ENCODE measurements at places on chromosomes 2 and 18.

DNA sequence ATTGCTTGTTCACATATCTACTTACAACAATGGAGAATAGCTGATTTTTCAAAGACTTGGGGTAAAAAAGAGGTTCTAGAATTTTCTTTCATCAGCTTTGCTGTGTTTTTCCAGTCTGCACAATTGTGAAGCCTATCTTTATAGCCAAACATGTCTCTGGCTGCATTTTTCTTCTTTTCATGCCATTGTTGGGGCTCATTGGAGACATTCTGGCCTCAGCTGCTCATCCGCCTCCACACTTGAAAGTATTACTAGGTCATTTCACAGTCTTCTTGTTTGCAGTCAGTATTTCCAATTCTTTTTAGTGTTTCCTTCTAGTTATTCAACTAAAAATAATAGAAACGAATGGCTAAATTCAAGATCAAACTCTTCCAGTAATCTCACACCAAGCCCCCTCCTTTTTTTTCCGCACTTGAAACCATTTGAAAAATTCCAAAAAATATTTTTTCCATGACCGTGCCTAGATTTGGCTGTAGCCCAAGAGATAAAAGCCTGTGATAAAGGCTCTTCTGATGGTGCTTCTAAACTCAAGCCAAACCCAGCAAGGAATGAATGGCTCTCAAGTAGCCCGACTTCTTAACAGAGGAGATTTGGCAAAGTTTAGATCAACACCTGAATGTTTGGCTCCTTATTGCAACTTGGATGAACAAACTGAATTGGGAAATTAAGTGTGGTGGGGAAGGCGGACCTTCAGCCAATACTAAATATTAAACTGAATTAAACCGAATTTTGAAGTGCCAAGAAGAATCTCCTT lies 103.4 kb downstream of the NRP2 start:
- no peak for DNase-seq

- no peak for DNase-seq
Observed at GRCh38 chr2:217277646-217278398, 418.0 kb upstream of the TNP1 start.

- DNase-seq, result no peak
Observed at GRCh38 chr2:67642046-67642382, 244.9 kb downstream of the ETAA1 start.

DNA sequence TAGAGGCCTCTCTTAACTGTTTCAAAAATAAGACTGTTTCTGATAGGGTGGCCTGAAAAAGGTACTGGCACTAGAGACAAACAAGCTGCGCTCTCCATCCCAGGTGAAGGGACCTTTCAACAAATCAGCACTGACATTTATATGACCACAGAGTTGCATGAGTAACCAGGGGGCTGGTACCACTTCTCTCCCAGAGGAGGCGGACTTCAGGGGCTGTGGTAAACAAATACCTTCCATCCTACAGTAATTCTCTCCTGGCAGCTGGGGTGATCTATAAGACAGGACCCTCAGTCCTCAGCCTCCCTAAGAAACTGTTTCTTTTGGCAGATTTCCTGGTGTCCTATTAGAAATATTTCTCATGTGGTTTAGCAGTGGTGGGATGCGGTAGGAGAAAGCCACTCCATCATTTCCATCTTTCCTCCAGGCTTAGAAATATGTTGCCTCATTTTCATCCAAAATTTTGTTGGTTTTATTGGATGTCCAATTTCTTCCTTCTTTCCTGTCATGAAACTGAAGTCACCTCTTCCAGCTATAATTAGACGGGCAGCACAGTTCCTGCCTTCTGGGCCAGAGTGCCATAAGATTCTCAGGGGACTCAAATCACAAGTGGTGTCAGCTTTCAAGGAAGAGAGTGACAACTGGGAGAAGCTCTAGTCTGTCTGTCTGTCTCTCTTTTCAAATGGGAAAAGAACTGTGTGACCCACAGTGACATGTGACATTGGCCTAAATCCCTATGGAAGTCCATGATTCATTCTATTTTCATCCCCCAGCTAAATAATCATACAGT lies 96.4 kb downstream of the CYRIA start:
- DNase-seq, result no peak

DNA sequence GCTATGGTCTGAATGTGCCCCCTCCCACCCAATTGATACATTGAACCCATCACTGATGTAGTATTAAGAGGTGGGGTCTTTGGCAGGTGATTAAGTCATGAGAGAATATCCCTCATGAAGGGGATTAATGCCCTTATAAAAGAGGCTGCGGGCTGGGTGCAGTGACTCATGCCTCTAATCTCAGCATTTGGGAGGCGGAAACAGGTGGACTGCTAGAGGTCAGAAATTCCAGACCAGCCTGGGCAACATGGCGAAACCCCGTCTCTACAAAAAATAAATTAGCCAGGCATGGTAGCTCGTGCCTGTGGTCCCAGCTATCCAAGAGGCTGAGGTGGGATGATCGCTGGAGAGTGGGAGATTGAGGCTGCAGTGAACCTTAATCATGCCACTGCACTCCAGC lies 14.3 kb downstream of the POLR2D start:
- no peak for DNase-seq

GRCh38 chr2:8676921-8677645 lies 4.8 kb upstream of the ID2 start:
- peak; percentile 32 for DNase-seq

- no peak for DNase-seq
Observed at GRCh38 chr18:50717563-50717962, 102.3 kb downstream of the MRO start.

GRCh38 chr18:50862401-50862800 lies 16.5 kb upstream of the ME2 start:
- peak; percentile 40 for DNase-seq

DNA sequence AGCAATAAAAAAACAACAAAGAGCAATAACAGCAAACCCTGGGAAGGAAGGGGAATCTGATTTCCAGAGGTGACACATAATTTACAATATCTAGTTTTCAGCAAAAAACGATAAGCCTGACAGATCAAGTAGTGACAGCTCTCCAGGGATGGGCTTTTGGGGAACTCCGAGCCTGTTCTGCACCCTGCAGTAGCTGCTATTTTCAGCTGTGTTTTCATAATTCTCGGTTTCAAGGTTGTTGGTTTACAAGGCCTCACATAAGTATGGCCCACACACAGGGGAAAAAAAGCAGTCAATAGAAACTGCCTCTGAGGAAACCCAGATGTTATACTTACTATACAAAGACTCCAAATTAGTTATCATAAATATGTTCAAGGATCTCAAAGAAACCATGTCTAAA lies 67.7 kb upstream of the CTLA4 start:
- DNase-seq, result no peak

GRCh38 chr2:49004036-49004626 lies 150.2 kb downstream of the FSHR start:
- DNase-seq, result no peak

DNA sequence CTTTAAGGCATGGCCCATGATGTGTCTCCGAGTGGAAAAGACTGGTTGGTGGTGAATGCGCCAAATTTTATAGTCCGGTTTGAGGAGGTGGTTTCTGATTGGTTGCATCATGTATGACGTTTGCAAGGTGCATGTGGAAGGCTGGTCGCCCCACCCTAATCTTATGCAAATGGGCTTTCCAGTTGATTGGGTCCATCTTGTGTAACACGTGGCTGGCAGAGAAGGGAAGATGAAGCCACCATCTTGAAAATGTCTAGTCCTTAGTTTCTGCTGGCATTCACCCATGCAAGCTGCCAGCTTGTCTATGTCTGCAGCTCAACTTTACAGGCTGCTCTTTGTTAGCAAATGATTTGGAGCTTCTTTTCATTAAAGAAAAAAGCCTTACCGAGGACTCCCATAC lies 132.2 kb downstream of the PIK3C3 start:
- peak; percentile 5 for DNase-seq

DNA sequence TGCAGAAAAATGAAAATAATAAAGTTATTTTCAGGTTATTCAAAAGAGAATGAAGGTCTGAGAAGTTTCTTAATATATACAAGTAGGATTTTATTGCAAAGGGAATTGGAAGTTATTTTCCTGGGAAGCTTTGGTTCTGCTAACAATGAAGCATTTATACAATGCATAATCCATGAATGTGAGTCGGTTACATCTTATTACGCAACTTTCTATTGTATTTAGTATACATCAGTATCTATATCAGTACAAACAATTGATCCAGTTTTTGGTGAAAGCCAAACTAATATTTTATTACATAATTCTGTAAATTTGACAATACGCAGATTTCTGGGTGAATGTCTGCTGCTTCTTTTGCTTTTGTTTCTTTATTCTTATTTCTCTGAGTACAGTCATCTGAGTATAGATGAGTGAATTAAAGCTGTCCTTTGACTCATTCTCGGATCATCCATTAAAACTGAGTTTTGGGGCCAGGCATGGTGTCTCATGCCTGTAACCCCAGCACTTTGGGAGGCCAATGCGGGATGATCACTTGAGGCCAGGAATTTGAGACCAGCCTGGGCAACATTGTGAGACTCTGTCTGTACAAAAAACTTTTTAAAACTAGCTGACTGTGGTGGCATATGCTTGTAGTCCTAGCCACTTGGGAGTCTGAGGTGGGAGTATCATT lies 108.5 kb downstream of the SOCS6 start:
- DNase-seq, result no peak

DNA sequence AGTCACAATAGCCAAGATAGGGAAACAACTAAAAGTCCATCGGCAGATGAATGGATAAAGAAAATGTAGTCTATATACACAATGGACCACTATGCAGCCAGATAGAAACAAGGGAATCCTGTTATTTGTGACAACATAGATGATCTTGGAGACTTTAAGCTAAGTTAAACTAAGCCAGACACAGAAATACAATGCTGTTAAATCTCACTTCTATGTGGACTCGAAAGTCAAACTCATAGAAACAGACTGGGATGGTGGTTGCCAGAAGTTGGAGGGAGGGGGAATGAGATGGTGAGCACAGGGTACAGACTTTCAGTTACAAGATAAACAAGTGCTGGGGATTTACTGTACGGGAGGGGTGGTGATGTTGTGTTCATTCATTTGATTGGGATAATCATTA lies 5.4 kb upstream of the CNDP1 start:
- DNase-seq, result no peak

GRCh38 chr2:12006850-12007249 lies 260.4 kb downstream of the LPIN1 start:
- no peak for DNase-seq

DNA sequence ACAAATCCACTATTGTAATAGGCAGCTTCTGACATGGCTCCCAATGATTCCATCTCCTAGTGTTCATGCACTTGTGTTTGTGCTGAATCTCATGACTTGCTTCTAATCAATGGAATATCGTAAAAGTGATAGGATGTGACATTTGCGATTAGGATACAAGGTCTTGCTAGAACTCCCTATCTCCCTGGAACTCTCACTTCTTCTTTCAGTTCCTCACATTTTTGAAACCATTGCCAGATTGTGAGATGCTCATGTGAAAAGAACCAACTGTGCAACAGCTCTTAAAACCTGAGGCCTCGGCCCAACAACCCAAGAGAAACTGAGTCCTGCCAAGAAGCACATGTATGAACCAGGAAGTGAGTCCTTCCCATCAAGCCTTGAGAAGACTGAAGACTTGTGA lies 226.9 kb upstream of the DTNA start:
- DNase-seq, result no peak

DNA sequence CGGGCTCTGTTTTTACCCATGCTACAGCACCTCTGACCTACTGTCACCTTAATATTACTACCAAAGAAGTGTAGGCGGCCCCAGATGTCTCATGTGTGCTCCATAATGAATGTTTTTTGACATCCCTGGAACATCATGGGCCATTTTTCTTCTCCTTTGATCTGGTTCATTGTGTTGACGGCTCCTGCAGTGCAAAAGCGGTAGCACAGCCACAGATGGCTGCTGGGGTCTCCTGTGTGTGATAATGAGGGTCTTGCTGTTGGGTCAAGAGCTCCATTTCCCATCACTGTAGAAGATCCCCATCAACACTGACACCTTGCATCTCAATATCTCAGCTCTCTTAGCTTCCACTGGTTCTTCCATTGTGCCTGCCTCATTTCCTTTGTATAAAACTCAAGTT lies 95.0 kb downstream of the CDH20 start:
- DNase-seq, result no peak

- DNase-seq, result no peak
Observed at GRCh38 chr2:179843541-179843940, 17.9 kb downstream of the ZNF385B start.

- DNase-seq, result no peak
Observed at GRCh38 chr2:70513738-70514137, 39.9 kb downstream of the TGFA start.

DNA sequence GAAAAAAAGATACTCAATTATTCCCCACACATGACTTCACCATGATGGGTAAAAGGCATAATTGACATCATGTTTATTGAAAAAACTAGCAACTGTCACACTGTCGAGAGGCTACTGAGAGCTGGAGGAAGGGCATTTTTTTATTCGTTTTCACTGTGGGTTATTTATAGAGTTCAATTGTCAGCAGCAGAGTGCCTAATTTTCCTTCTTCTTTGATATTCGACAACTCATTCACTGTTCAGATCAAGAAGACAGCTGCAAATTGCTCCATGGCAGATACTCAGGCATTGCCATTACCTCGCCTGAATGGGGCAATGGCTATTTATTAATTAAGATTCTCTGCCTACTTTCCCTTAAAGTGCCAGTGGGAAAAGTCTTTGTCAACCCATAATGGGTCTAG lies 197.5 kb upstream of the NRP2 start:
- no peak for DNase-seq

DNA sequence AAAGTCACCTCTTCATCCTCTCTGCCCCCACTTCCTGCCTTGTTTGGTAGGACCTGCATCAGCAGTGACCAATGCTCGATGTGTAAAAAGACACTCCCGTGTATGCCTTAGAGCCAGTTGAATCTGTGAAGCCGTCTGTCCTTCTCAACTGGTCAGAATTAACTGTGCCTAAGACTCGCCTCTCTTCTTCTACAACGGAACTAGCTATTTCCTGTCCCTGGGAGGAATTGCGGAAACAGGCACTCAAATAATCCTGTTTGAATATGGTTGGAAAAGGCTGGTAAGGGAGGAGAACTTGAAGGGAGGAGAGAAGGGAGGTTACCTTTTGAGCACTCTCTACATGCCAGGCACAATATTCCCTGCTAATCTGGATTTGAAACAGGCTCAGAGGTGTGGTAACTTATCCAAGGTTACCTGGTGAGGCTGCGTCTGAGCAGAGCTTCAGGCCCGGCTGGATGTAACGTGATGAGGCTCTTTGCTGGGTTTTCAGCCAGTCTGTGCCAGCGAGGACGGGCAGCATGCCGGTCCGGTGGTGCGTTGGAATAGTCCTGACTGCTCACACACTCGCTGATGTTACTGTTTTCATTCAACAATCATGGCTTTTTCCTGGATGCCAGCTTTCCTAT lies 127.0 kb downstream of the FAM168B start:
- DNase-seq, result no peak

- no peak for DNase-seq
Observed at GRCh38 chr18:73296686-73297085, 428.9 kb upstream of the NETO1 start.

DNA sequence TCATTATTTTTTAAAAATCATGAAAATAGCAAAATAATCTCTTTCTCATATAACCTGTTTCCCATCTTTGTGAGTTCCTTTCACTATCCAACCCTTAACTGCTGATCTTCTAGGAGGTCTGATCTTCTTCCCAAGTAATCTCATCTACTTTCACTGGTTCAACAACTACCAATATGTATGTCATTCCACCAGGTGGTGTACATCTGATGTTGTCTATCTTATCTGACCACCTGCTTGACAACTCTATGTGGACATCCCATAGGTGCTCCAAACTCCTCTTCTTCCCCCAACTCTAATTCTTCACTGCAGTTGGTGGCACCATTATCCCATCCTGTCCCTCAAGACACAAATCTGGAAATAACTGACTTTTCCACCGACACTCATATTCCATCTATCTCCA lies 62.5 kb downstream of the FAM228A start:
- DNase-seq, result no peak

- no peak for DNase-seq
Observed at GRCh38 chr2:23269747-23270146, 115.2 kb upstream of the KLHL29 start.

Measured in B cell (primary cell).